ENCODE measurements at places on chromosomes 7 and 10.

- DNase-seq: no peak
These were observed 287.5 kb downstream of the GRID1 start for GRCh38 chr10:86079088-86079487.

- DNase-seq: no peak
These were observed 2.0 kb downstream of the SRI start for GRCh38 chr7:88217675-88218428.

DNA sequence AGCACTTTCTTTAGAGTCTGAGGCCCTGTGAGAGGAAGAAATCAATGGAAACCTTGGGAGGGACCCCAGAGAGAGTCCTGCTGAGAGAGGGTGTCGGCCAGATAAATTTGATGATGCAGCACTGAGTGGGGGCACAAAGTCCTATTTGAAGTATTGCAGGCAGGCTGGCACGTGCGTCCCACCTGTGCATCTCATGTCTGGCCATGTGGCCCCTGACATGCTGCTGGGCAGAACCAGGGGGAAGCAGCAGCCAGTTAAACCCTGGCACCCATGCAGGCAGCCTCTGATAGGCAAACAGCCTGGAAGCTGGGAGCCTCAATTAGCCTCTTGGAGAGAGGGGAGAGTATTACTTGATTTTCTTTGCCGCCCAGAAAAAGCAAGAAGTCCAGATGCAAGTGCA is 180.9 kb downstream of the PLXNA4 start:
- no peak for DNase-seq

GRCh38 chr10:21202776-21203462 is 305.8 kb upstream of the NEBL start:
- DNase-seq: no peak

DNA sequence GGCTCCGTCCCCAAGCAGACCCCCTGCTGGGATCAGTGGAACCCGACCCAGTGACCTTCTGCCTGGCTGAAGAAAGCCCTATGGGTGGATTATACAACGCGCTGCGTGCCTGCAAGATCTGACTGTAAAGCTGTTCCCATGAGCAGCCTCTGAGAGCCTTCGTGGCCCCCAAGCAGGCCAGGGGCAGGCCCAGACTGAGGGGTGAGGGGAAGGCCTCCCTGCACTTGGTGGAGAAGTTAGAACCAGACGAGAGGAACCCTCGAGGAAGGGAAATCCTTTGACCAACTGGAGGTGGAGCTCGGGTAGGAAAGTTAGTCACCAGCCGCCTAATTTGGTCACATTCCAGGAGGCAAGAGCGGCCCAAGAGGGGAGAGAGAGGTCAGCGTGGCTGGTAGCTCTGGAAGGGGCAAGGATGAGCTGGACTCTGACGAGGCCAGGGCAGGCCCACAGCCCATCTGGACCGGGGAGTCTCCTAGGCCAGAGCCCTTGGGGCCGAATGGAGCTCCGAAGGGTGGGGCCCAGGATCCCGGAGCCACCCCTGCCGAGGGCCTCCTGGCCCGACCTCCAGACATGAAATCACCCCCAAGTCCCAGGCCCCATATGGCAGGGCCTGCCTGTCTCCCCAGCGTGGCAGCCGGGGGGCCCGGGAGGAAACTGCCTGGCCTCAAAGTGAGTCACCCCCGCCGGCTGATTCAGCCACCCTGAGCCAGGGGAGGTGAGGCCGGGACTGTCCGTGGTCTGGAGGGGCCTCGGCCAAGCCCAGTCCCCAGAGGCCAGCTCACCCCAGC is 23.3 kb upstream of the PDGFA start:
- peak; percentile 50 for DNase-seq

DNA sequence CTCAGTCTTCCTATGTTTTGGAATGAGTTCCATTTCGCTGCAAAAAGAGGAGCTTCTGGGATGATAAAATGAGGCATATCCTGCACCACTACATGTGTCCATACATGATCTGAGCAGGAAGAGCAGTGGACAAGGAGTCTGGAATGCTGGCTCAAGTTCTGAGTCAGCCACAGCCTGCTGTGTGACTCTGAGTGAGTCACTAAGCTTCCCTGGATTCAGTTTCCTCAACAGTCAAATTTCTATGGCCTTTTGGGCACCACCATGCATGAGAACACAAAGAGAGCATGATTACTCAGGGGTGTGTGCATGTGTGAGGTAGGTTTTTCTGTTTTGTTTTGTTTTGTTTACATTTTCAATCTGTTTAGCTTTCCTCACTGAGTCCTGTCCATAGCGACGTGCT is 254.6 kb downstream of the ANKRD30A start:
- no peak for DNase-seq

DNA sequence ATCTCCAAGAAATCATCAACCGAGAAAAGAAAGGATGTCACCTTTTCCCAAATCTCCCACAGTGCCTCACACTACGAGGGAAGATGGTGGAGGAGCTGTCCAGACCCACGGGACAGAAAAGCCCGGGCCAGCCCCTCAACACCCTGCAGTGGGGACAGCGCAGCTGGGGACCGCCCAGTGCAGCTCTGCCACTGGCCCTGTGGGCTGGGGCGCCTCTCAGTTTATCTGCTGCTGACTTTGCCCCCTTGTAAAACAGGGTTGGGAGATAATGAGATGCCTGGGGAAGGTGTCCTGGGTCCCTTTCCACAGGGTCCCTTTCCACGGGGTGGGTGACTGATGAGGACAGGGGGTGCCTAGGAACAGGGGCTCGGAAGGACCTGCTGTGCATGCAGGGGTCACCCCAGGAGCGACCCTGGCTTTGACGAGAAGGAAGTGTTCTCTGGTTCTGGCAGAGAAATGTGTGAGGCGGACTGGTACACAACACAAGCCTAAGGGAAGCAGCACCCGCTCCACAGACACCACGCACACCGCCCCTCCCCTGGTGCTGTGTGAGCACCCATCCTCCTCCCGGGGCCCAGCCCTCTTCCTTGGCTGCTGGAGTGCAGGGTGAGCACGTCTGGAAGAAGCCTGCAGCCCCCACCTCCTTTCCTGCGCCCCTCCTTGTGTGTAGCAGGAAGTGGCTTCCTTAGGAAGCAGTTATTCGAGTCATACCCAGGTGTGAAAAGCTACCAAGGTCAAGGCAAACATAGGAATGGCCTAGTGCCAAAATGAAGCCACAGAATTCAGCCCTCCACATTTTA is 339.9 kb downstream of the DNAJB6 start:
- DNase-seq: no peak

- DNase-seq: no peak
These were observed 112.8 kb downstream of the PARD3 start for GRCh38 chr10:34702093-34702937.

DNA sequence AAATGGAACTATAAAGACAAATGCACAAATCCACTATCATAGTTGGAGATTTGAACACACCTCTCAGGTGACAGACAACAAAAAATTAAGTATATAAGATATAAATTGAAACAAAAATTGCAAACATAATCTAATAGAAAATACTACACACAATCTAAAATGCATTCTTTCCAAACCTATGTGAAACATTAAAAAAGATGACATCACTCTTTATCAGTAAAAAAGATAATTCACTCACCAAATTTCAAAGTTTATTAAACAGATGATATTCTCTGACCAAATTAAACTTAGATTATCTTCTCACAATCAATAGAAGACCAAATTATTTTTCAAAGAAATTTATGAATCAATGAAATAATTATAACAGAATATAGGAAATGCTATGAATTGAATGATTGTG is 4.0 kb downstream of the ZWINT start:
- no peak for DNase-seq

GRCh38 chr10:121036431-121036830 is 185.3 kb downstream of the WDR11 start:
- DNase-seq: no peak

GRCh38 chr7:151395036-151395367 is 14.8 kb downstream of the WDR86 start:
- DNase-seq: no peak

DNA sequence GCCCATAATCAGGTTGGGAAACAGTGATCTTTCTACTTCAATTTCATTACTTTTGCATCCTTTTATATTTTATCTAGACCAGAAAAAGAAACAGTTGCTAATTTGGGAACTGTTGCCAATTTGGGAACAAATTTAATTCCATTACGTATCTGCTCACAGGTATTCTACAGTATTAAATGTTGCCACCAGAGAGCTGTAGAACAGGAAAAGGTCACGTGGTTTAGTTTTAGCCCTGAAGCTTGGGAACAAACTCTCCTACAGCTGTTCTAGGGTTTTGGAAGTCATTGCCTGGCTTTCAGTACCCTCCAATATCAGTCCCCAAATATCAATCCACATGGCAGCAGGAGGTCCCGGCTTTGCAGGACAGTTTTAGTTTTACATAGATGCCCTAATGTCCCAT is 172.7 kb downstream of the DGKI start:
- no peak for DNase-seq

- DNase-seq: no peak
These were observed 234.0 kb upstream of the ZNF32 start for GRCh38 chr10:43882711-43883110.

- DNase-seq: no peak
These were observed 596.6 kb downstream of the CNTNAP2 start for GRCh38 chr7:146713205-146713604.

DNA sequence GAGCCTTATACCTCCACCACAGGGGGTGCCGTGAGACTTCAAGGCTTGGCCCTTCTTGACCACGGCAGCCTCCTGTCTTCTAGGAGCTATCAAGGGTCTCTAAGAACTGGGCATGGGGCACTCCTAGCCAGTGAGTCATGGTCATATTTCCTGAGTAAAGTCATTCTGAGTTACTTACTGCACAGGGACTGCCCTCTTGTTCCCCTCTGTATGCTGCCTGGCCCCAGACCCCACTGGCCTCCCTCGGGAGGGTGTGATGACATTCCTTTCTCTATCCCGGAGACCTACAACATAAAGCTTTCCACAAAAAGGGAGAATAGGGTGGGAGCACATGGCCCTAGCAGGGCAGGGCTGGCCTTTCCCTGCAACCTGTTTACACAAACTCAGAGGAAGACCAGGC is 21.4 kb downstream of the DPCD start:
- no peak for DNase-seq

DNA sequence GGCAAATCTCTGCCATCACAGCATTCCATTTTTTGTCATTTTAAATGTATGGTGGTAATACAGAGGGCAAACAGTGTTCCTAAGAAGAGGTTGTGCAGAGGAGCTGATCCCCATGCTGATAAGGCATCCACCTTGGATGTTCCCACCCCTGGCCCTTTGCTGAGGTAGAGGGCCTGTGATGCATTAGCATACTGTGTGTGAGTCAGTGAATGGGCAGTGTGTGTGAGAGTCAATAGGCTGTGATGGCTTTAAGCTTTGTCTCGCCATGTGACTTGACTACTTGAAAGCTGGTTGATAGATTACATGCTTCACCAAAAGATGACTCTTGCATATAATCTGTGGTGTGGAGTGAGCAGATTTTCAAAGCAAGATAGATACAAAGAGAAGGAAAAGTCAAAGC is 81.3 kb downstream of the INSYN2A start:
- no peak for DNase-seq

GRCh38 chr10:62057850-62058249 is 156.4 kb downstream of the ARID5B start:
- DNase-seq: no peak

DNA sequence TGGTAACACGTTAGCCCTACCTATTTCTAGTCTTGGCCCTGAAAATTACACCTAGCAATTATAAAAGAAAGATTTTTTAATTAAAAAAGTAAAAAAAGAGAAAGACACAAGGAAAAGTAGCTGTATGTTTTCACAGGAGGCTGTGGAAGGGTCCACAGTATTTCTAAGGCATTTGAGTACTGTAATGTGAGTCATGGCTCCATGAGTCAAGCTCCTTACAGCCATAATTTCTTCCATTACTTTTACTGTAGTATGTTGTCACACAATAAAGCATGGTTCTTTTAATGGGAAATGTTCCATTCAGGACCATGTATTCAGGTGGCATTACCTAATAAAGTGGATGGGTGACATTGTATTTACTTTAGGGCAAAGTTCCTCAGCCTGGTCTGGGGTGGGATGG is 113.4 kb downstream of the GPR37 start:
- DNase-seq: no peak
